KBM-7 (cell line): ENCODE measurements at places on chromosomes 11 and 22.

- DNase-seq = no peak
These were observed 17.2 kb upstream of the FGF3 start for GRCh38 chr11:69836401-69836800.

DNA sequence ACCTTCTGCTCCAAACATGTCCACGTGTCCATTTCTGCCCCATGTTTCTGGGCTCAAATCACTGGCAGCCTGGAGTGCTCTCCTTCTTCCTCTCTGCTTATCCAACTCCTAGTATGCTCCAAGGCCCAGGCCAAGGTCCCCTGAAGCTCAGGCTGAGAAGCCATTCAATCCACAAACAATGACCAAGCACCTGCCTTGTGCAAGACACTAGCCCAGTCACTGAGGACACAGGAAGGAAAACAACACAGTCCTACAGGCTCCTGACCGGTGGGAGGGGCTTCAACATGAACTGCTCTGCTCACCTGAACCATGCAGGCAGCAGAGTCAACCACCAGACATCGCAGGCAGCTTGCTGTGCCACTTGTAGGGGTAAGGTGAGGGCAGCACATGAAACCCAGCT, 93.6 kb downstream of the RPL27A start:
- no peak for DNase-seq

DNA sequence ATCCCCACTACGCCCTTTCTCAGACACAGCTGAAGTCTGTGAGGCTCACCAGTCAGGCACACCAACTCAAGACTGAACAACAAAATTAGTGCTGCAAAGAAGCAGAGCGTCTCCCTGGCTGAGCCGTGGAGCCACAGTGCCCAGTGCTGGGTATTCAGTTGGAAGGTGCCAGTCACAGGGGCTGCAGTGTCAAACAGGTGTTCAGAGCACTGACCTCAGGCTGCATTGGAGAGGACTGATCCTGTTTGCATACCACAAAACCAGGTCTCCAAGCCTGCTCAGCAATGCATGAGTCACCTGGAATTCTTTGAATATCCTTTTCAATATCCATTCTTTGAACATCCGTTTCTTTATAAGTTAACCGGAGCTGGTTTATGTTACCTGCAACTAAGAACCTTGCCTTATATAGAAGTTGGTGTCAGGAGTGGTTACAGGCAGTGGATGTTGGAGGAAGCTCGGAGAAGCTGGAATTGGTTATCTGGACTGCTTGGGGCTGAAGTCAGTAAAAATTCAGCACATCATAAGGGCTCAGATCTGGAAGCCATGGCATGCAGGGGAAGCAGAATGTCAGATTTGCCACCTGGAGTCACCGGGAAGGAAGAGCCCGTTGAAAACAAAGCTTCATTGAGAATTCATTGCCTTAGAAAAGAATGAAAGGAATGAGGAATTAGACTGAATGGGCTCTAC, 30.3 kb downstream of the PDGFB start:
- no peak for DNase-seq

DNA sequence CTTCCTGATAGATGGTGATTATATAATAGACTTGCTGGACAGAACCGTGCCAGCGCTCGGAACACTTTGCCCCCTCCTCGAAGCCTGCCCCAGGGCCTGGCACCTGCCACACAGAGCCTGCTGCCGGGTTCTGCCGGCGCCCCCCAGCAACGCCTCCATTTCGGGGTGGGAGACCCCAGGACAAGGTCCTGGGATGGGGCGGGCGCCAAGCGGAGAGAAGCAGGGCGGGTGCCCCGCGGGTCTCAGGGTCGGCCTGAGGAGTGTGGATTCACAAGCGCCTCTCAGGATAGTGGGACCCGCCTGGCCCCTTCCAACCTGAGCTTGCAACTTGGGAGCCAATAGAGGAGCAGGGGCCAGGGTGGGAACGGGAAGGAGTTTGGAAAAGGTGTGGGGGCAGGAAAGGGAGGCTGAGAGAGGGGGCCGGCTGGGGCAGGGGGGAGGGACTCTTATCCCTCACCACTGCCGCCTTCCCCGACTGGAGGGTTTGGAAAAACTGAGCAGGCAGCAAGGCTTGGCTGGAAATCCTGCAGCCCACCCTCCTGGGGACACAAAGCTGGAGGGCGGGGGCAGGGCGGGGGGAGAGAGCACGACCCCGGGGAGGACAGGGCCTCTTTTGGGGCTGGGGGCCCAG, 3.3 kb upstream of the BCL9L start:
- no peak for DNase-seq
